KBM-7 (cell line): ENCODE measurements at places on chromosomes 13 and 19.

GRCh38 chr13:113776231-113777125 lies 17.5 kb downstream of the TMEM255B start:
- no peak for DNase-seq

DNA sequence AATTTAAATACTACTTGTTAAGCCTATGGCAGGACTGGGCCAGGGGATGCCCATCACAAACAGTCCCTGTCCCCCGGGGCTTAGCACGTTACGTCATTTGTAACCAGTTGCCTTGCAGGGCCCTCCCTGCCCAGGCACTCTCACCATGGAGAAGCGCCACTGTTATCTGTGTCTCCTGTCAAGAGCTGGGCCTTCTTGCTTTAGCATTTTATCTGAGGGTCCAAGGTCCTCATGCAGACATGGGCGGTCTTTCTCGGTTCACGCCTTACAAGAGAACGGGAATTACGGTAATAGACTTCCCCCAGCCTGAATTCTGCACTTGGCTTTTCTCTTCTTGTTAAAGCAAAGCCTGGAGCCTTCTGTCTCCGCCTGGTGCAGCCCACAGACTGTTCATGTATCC lies 46.1 kb downstream of the TMED1 start:
- no peak for DNase-seq

DNA sequence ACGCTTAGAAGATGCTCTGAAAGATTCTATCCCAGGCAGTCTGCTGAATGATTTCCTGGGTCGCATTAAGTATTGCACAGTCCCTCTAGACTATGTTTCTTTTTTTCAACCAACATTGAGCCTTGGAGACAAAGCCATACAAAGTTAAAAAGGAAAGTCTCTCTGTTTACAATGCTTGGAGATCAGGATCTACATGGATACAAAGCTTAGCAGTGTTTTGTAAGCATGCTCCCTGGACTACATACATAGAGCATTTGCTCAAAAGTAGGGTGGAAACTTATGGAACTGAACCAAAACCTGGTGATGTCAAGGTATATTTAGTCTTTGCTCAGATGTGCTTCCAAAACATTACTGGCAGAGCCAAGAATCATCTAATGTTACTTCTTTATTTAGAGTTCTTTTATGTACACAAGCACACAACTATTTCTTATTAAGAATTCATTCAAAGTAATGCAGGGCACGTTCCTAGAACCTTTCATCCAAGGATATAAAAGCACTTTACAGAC lies 241.2 kb downstream of the ABCC4 start:
- no peak for DNase-seq

DNA sequence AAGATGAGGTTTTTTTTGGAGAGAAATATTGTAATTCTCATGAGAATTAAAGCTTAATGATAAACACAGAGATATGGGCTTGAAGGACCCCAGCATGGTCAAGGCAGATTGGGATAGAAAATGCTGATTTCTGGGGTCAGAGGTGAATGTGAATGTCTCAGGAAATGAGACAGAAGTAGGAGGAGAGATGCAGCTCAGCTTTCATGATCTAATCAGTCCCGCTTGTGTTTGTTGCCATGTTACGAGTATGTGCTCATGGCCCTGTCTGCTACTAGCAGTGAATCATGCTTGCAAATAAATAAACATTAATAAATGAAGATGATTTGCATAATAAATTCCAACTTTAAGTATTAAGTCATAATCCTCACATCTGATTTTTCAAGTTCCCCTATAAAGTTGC lies 23.0 kb upstream of the NDFIP2 start:
- DNase-seq: no peak

DNA sequence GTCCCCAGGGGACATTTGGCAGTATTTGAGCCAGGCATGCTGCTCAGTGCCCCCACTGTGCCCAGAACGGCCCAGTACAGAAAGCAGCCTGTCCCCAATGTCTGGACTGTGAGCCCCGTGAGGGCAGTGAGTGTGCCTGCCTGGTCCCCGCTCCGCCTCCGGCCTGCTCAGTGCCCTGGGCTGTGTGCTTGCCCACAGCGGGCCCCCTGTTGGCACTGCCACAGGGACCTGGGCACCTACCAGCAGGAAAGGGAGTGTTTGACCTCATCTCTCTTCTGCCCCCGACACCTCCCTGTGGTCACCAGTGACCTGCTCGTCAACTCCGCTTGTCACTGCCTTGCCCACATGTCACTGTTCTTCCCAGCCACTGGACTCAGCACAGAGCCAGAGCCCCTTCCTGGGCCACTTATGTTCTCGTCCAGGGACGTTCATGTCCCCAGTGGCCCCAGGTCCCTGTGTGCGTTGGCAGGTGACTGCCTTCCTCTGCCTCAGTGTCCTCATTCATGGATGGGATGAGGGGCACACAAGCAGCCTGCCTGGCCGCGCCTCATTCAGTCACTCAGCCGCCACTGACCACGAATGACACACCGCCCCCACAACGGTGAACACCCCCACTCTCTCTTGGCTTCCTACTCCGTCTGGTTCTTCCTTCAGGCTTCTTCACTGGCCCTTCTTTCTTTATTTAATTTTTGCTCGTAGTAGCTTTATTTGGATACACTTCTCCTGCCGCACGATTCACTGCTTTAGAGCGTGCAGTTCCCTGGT lies 2.8 kb downstream of the FZR1 start:
- DNase-seq: no peak

- DNase-seq: peak; percentile 64
Measured at GRCh38 chr19:55678121-55678671, 3.2 kb downstream of the EPN1 start.
